ENCODE measurements at places on chromosomes 13 and 19.

DNA sequence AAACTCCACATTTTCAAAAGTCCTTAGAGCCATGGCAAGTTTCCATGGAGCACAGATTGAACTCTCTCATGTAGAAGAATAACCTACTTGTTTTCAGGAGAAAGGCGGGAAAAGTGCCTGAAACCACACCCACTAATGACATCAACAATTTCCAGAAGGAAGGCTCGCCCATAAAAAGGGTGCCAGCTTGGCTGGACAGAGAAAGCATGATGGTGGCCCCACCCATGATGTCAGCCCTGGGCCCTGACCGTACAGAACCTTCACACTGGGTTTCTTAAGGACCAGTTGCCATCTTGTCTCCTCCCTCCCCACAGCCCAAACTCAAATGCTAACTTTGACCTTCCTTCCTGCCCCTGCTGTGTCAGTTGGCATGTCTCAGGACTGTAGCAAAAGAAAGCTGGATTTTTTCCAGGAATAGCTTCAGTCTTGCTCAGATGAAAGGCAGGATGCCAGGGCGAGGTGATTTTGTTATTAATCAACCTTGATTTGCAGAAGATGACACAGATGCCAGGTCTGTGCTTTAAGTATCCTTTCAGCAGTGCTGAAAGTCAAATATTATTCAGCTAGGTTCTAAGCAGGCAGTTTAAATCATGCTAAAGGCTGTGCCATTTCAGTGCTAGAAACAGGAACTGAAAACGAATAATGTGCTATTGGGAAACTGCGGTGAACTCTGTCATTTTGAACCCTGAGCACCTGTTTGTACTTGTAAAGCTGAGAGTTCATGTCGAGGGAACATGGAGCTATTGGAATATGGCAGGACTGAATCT lies 89.5 kb upstream of the RFC3 start:
- no peak for DNase-seq

DNA sequence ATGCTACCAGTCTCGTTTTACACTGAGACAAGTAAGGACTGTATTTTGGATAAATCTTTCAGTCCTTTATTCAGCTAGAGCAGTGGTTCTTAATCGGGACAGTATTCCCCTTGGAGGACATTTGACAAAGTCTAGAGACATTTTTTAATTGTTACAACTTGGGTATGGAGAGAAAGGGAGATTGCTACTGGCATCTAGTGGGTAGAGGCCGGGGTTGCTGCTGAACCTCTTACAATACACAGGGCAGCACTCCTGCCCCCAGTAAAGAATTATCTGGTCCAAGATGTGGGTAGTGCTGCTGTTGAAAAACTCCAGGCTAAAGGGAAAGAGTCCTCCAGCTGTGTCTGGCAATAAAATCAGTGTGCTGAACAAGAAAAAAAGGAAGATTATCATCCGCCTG lies 334.8 kb downstream of the SLC7A1 start:
- no peak for DNase-seq

GRCh38 chr13:112709825-112710783 lies 20.3 kb downstream of the ATP11A start:
- no peak for DNase-seq

GRCh38 chr13:102872131-102872530 lies 26.3 kb downstream of the ERCC5 start:
- DNase-seq: no peak

DNA sequence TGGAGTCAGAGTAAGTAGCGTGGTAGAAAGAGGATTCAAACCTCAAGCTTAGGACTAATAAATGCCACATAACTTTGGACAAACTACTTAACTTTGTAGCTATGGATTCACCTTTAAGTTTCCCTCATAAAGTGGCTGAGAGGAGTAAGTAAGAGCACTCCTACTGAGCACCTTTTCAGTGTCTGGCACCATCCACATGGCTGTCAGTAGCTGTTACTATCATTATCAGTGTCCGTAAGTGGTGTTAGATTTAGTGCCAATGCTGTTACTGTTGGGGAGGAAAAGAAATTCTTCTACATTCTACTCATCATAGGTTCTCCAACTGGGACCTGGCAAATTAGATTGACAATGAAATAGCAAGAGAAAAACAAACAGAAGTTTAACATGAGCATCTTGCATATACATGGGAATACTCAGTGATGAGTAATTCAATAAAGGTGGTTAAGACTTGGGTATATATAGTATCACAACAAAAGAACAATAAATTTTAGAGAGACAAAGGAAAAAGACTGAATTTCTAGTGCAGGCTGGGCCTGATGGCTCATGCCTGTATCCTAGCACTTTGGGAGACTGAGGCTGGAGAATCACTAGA lies 165.6 kb upstream of the NBEA start:
- no peak for DNase-seq

DNA sequence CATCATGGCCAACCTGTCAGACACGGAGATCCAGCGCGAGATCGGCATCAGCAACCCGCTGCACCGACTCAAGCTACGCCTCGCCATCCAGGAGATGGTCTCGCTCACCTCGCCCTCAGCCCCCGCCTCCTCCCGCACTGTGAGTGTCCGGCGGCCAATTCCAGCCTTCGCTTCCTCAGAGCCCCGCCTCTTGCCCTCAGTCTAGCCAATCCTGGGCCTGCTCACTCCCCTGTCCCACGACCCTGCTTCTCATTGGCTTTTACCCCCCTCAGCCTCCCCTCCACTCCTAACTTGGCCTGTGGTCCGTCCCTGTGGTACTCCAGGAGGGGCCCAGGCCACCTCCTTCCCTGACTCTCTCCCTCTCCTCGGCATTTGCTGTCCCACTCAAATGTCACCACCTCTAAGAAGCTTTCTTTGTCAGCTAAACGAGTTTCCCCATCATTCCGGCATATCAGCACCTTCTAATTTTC lies 12.3 kb downstream of the HRC start:
- DNase-seq: no peak

DNA sequence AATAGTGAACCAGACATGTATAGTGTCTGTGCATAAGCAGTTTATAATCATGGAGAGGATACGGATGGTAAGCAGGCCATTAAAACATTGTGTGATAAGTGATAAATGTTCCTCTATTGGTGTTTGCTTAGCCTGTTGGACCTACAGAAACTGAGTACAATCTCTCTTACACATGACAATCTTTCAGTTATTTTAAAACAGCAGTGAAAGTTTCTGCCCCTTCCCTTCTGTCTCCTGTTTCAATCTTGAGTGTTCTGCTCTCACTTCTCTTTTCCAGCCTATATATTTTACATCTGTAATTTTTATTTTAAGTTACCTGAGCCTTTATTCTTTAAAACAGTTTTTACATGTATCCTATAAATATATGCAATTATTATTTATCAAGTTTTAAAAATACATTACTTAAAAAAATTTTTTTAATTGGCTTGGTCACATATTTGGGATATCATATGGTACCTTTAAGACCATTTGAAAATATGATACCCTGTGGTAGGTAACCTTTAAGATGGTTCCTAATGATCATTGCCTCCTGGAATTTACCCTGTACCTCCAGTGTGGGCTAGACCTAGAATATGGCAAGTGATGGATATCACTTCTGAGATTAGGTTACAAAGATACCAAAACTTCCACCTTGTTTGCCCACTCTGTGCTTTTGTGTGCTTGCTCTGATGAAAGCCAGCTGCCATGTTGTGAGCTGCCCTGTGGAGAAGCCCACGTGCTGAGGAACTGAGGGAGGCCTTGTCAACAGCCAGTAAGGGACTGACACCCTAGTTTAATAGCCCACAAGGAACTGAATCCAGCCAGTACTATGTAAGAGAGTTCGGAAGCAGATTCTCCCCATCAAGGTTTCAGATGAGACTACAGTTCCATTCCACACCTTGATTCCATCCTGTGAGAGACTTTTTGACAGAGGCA lies 99.3 kb downstream of the DHRS12 start:
- DNase-seq: no peak

GRCh38 chr13:111401755-111402154 lies 81.3 kb downstream of the TEX29 start:
- no peak for DNase-seq

- DNase-seq: no peak
Observed at GRCh38 chr13:39297023-39297422, 258.8 kb downstream of the NHLRC3 start.

DNA sequence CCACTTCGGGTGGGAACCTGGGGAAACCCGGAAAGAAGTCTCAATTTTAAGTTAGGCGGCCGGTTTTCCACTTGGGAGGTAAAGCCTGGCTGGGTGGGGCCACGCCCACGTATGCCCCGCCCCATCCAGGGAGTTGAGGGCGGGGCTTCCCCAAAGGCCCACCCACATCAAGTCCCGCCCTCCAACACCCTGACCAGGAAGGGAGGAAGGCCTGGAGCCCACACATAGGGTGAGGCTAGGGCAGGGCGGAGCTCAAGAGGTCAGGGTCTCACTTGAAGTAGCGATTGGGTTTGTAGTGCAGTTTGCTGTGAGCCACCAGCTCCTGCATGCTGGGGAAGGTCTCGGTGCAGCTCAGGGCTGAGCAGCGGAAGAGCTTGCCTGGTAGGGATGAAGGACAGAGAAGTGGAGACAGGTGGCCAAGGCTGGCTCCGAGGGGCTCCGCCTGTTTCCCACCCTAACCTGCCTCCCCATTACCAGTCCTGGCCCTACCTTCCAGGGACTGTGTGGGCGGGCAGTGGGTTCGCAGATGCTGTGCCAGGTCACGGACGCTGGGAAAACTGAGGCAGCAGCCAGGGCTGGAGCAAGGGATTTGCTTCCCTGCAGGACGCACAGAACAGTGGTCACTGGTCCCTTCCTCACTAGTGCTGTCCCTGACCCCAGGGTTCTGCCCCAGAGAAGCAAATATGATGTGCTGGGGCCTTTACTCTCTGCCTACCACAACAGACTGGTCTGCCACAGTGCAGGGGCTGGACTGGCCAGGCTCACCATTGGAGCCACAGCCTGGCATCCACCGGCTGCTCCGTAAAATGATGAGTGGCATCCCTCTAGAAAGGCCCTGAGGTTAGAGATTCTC lies 1.6 kb downstream of the ZNF414 start:
- DNase-seq: no peak

- DNase-seq: no peak
Observed at GRCh38 chr19:42017040-42017439, 23.0 kb upstream of the ATP1A3 start.

GRCh38 chr19:36771261-36772231 lies 1.1 kb downstream of the ZNF850 start:
- peak; percentile 88 for DNase-seq

DNA sequence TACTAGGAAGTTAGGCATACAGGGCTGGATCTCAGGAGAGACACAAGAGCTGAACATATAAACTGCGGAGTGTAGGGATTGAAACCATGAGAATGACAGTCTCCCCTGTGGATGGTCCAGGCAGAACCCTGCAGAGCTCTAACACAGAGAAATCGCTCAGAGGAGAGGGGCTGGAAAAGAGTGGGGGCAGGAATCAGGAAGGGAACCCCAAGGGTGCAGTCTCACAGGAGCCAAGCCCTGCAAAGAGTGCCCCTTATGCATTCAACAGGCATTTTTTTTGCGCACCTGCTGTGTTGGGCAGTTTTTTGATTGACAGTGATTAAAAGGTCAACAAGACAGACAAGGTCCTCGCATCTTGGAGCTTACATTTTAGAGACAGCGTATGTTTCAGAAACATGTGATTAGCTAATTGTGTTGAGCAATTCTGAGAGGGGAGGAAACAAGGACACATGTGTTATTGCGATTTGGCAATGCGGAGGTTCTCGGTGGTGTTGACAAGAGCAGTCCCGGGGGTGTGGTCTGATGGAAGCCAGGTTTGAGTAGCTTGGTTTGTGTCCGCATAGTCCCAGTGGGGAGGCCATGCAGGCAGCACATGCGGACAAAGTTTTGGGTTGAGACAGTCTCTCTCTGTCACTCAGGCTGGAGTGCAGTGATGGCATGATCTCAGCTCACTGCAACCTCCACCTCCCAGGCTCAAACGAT lies 182.6 kb upstream of the IRS2 start:
- no peak for DNase-seq

GRCh38 chr19:40147338-40147692 lies 43.9 kb upstream of the MAP3K10 start:
- no peak for DNase-seq

- DNase-seq: no peak
Observed at GRCh38 chr19:46785980-46786235, 2.5 kb downstream of the SLC1A5 start.

DNA sequence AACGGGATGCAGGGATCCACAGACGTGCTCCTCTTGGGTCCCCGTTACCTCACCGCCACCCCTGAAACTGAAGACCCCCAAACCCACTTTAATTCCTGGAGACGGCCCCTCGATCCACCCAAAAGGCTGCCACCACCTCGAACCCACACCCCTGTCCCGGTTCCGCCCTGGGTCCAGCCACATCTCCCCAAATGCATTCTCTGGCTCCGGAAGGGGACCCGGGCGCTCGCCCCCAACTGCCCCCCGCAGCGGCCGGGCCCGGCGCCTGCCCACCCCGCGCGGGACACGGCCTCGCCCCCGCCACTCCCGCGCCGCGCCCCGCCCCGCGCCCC lies 219 bp upstream of the FSTL3 start:
- no peak for DNase-seq

DNA sequence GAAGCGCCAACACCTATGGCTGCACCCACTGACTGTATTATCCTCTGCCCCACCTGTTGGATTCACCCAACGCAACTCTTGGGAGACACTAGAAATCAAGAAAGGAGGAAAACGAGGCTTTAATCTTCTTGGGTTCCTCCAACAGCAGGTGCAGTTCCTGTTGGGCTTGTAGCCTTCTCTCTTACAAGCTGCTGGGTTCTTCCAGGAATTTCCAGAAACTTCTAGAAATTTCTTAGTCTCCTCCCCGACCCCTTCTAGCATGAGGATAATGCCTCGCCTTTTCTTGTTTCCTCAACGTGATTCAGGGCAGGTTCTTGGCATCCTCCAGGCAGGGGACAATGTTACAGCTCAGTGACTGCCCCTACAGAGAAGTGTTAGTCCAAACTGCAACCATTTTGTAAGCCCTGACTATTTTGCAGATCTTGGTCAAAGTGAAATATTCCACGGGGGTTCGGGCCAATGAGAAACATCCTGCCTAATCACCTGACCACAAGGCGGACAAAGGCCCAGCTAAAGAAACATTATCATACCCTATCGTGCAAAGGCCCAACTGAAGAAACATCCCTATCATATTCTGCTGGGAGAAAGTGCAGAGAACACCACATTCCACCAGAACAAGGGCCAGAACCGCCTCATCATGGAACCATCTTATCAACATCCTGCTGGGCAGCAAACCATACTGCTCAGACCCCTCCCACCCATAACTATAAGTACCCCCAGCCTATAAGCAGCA lies 614 bp upstream of the PNMA8A start:
- no peak for DNase-seq

- no peak for DNase-seq
Observed at GRCh38 chr13:113537205-113537604, 46.7 kb upstream of the DCUN1D2 start.
